Anterior cingulate cortex (tissue), 58 donors: ENCODE measurements at places on chromosomes 11 and 22.

GRCh38 chr11:116938471-116939070, 101.1 kb upstream of the APOA1 start:
- no peak for DNase-seq

DNA sequence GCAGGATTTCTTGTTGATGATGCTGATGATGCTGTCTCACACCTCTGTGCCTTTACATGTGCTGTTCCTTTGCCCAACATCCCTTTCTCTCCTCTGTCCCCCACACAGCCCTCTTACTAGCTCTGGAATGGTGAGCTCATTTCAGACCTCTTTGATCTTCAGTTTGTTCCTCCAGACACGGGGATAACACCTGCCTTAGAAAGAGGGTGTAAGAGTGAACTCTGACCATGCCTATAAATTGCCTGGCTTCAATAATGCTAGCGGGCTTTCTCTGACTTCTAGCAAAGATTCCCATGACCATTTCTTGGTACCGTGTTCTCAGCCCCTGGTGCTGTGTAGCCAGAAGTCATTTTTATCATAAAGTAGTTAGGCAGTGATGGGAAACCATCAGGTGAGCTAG, 55.9 kb upstream of the DRD2 start:
- no peak for DNase-seq

- peak; percentile 15 for DNase-seq
Observed at GRCh38 chr22:49934160-49934890, 15.9 kb downstream of the CRELD2 start.

- DNase-seq, result no peak
Observed at GRCh38 chr11:16511116-16512114, 155.1 kb upstream of the SOX6 start.

GRCh38 chr22:45895436-45896152, 81.4 kb downstream of the WNT7B start:
- no peak for DNase-seq

GRCh38 chr11:85774256-85775101, 36.5 kb downstream of the SYTL2 start:
- no peak for DNase-seq

GRCh38 chr22:17786435-17787161, 12.3 kb upstream of the BID start:
- no peak for DNase-seq
